Ecto neural progenitor cell (in vitro differentiated cells): ENCODE measurements at places on chromosomes 13 and 19.

DNA sequence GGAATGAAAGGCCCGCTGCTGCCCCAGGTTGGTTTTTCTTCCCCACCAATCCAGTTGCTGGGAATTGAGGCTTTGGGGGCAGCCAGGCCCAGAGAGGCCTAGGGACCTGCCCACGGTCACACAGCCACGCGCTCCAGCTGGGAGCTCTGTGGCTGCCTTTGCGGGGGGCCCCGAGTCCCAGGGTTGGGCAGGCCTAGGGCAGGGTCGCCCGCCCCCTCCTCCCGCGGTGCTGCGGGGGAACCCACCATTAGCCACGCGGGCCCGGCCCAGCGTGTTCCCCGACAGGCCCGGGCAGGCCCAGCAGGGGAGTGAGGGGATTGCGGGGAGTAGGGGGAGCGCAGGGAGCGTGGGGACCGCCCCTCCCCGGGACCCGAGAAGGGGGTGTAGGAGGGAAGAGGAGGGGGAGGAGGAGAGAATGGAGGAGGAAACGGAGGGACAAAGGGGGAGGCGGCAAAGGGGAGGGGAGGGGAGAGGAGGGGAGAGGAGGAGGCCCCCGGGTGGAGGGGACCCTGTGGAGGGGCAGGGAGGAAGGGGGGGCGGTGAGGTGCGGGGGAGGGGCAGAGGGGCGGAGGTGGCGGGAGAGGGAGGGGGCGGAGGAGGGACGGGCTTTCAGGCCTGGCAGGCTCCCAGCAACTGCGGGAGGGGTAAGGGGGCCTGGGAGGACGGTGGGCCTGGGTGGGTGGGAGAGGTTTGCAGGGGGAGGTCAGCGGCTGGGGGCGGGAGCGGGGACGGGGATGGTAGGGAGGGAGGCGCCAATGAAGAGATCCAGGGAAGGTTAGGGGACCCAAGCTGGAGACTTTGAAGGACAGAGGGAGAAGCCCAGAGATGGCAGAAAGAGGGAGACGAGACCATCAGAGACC, 12.9 kb upstream of the TLE2 start:
- no peak for DNase-seq

GRCh38 chr13:62846302-62846701, 1430.7 kb upstream of the PCDH20 start:
- DNase-seq = no peak

GRCh38 chr13:51412431-51412830, 40.4 kb downstream of the INTS6 start:
- no peak for DNase-seq

GRCh38 chr19:5572556-5573286, 5.0 kb upstream of the TINCR start:
- no peak for DNase-seq

GRCh38 chr13:23632048-23632582, 61.9 kb downstream of the TNFRSF19 start:
- DNase-seq = no peak

DNA sequence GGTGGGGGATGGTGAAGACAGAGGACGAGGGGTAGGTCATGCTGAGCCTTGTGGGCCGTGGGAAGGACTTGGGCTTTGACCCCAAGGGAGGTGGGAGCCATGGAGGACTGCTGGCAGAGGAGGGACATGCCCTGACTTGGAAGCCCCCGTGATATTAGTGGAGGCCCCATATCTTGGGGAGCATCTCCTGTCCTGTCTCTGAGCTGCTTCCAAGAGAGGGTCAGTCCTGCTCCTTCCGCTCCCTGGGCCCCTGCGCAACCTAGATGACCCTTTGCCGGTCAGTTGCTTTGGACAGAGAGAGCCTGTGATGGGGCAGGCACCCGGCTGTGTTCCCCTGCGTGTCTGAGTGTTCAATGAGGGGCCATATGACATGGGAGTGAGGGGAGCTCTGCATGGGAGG, 5.2 kb downstream of the TLE6 start:
- DNase-seq = no peak

- DNase-seq = no peak
Measured at GRCh38 chr13:113670541-113670940, 3.5 kb downstream of the GRK1 start.

DNA sequence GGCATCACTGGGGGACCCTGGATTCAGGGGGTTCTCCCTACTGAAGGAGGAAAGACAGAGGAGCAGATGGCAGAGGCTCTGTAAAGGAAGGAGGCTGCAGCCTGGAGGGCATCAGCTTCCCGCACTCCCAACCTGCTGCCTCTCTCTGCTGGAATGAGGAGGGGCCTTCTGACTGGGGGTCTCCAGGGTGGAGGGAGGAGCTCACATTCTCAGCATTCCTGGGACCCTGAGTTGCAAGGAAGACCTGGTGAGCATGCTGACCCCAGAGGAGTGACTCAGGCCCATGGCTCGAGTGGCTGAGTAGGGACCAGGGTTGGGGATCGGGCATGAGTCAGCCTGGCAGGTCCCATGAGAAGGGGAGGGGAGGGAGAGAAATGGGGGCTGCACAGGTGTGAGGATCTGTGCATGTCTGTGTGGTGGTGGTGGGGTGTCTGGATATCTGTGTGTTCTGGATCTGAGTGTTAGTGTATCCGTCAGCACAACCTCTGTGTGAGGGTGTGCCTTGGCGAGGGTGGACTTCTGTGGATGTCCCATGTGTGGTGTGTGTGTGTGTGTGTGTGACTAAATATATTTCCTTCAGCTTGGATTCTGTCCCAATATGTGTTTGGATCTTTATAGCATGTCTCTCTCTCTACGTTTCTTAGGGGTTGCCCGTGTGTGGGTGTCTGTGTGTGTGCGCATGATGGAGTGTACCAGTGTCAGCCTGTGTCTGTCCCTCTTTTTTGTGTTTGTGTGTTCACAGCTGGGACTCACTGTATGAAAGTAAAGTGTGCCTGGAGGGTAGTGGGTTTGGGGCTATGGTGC, 4.6 kb downstream of the AXL start:
- peak; percentile 67 for DNase-seq

DNA sequence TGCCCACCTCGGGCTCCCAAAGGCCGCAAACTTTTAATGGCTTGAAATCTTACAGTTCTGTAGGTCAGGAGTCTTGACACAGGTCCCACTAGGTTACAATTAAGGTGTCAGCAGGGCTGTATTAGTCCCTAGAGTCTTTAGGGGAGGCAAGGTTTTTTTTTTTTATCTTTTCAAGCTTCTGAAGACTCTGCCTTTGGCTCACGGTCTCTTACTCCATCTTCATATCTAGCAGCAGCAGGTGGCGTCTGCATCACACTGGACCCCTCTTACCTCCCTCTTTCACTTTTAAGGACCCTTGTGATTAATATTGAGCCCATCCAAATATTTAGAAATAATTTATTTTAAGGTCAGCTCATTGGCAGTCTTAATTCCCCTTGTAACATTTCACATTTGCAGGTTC, 11.6 kb downstream of the MIR17HG start:
- DNase-seq = no peak

DNA sequence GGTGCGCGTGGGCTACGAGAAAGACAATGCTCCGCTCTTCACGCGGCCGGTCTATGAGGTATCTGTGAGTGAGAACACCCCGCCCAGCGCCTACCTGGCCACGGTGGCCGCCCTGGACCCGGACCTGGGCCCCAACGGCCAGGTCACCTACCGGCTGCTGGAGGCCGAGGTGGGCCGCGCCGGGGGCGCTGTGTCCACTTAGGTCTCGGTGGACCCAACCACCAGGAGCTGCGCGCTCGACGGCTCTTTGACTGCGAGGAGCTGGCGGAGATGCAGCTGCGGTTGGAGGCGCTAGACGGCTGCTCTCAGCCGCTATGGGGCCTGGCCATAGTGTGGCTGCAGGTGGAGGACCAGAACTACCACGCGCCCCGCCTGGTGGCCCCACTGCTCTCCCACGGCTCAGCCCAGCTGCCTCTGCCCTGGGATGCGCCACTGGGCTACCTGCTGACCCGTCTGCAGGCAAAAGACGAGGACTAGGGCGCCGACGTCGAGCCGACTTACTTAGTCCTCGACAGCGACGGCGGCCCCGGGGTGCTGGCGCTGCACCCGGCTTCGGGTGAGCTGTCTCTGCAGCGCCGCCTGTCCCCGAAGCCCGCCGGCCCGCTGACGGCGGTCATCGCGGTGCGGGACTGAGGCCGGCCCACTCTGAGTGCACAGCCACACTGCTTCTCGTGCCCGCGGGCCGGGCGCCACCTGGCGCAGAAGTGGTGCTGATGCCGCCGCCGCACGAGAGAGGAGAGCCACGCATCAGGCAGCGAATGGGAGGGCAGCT, 173.0 kb downstream of the OLFM4 start:
- DNase-seq = peak; percentile 80

DNA sequence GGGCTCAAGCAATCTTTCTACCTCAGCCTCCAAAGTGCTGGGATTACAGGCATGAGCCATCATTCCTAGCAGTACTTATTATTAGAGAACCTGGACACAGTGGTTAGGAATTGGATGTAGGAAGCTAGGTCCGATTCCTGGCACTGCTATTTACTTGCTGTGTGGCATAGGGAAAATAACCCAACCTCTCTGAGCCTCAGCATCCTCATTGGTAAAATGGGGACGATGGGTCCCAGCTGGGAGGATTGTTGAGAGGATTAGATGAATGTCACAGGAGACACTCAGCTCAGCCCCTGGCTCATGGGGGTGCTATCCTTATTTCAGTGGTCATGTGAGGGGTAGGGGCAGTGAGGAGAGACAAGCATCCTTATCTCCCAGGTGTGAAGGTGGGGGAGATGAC, 6.8 kb upstream of the PEPD start:
- DNase-seq = no peak

GRCh38 chr19:1461862-1462261, 11.9 kb downstream of the APC2 start:
- no peak for DNase-seq

DNA sequence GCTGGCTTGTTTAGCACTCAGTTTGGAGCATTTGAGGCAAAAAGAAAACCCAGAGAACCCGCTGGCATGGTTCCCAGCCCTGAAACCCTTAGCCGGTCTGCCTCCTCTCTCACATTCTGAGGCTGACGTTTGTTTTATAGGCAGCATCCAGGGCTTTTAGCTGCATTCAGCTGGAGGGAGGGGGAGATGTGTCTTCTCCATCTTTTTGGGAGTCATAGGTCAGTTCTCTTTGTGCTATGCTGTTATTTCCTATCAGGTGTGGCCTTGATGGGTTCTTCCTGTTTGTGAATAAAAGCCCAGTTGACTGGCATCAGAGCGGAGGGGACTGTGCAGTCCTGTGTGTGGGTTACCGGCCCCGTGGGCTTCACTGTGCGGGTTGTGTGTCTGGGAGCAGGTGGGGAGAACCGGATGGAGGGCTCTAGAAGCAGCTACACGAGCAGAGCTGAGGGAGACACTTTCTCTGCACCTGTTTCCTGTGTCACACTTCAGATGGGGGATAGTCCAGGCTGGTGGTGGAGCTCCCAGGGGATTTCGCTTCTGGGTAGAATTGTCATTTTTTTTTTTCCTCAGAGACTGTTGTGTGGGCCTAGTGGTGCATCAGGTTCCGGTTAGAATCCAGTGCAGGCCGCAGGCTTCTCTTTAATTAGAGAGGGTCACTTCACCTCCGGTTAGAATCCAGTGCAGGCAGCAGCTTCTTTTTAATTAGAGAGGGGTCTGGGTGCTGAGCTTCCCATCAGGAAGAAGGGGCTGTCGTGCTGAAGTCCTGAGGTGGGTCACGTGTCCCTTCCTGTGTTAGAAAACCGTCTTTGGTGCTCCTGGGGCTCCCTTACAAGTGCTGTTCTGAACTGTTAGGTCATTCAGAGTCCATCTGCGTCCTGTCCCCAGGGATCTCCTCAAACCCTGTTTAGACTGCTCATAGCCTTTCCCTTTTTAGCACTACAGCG, 69.6 kb downstream of the ARHGEF7 start:
- DNase-seq = no peak

DNA sequence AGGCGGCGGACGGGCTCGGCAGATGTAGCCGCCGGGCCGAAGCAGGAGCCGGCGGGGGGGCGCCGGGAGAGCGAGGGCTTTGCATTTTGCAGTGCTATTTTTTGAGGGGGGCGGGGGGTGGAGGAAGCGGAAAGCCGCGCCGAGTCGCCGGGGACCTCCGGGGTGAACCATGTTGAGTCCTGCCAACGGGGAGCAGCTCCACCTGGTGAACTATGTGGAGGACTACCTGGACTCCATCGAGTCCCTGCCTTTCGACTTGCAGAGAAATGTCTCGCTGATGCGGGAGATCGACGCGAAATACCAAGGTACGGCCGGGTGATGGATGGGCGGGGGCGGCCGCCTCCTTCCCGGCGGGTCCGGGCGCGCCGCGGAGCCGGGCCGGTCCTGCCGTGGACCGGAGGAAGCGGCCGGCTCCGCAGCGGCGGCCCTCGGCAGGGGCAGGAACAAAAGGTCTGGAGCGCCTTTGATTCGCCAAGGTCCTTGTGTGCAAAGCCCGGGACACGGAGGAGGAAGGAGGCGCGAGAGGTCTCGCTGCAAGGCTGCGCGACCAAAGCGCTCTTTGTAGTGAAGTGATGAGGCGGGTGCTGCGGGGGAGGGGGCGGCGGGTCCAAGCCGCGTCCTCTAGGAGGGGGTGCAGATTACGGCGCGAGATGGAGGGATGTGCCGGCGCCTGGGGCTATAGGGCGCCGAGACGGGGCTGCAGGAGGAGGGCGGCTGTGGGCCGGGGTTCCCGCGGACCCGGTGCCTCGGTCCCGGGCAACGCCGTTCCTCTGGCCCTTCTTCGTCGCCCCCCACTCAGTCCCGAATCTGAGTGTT, 689 bp downstream of the ING1 start:
- DNase-seq = peak; percentile 77

GRCh38 chr19:16368385-16369305, 44.0 kb downstream of the KLF2 start:
- no peak for DNase-seq

DNA sequence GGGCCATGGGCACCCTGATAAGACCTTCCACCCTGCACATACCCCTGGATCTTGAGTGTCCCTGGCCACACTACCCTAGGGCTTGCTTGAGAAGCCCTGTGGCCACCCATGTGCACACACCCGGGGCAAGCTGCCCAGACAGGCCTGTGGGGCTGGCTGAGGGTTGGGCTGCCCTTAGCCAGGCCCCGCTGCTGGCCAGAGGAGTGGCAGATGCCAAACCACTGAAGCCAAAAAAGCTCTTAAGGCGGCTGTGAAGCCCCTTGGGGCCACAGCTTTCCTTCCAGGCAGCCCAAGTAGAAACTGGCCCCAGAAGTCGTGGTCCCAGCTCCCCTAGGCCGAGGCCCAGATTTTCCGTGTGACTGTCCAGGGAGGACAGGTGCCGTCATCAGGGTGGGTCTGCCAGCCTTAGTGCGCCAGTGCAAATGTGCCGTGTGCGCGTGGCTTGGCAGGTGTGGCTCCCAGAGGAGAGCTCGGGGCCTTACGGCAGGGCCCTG, 14.8 kb downstream of the CEBPG start:
- DNase-seq = no peak

GRCh38 chr19:17296273-17296672, 7.0 kb downstream of the ABHD8 start:
- DNase-seq = no peak
